Stimulated activated CD8-positive, alpha-beta memory T cell treated with anti-CD3 and anti-CD28 coated beads, Interleukin-15, amount 100 ng/mL, for 24 hours (primary cell): ENCODE measurements at places on chromosomes 2 and 18.

- DNase-seq: no peak
These were observed 15.0 kb upstream of the TANC1 start for GRCh38 chr2:158953454-158953853.

GRCh38 chr2:43397411-43397810 lies 171.0 kb upstream of the ZFP36L2 start:
- no peak for DNase-seq

- DNase-seq: no peak
These were observed 45.2 kb upstream of the ST3GAL5 start for GRCh38 chr2:85933753-85934594.

GRCh38 chr18:22283116-22283395 lies 113.7 kb downstream of the GATA6 start:
- DNase-seq: no peak

DNA sequence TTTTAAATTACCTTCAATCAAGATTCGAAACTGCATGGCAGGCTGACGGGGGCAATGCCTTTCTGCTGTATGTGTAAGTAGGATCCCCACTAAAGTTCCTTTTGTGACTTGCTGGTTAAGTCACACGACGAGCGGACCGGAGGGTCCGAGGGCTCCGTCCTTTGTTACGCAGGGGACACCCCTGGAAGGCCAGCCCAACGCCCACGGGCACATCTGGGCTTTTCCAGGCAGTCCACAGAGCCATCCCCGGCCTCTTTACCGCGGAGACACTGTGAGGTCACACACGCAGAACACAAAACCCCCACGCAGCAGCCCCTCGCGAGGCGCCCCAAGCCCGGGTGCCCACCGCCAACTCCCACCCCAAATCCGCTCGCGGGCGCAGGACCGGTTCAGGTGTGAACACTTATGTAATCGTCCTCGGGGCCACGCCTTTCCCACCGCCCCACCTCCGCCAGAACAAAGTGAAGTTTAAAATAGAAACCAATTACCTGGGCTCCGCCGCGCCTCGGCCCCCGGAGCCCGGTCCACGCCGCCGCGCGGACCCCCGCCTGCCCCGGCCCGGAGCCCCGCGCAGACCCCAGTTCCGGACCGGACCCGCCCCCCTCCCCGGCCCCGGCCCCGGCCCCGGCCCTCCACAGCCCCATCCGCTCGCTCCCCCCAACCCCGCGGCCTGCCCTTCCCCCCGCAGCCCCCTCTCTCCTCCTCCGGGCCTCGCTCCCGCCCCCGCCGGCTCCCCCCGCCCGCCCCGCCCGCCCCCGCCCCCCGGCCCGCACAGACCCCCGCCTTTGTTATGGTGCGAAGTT lies 4.2 kb downstream of the ZNF516 start:
- DNase-seq: no peak

GRCh38 chr2:215828528-215829184 lies 184.7 kb downstream of the MREG start:
- DNase-seq: no peak

GRCh38 chr18:36398419-36398818 lies 100.9 kb downstream of the FHOD3 start:
- DNase-seq: no peak

- DNase-seq: no peak
These were observed 529.2 kb upstream of the KLHL29 start for GRCh38 chr2:22855761-22856184.

DNA sequence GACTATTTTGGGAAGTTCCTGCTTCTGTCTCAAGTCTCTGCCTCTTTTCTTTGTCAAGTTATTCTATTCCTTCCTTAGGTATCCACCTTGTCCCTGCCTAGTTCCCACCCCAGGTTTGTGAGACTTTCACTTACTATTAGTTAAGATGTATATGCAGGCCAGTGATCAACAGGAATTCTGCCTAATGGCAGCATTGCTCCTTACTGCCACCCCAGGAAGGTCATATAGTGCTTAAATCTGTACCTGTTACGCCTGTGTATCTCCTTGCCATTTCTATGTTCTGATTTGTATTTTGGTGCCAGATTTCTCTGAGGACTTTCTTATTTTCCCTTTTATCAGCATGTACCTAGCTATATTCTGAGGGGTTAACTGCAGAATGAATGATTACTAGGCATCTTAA lies 746.0 kb upstream of the TMEFF2 start:
- DNase-seq: no peak

GRCh38 chr2:66305718-66306117 lies 129.2 kb upstream of the MEIS1 start:
- no peak for DNase-seq

DNA sequence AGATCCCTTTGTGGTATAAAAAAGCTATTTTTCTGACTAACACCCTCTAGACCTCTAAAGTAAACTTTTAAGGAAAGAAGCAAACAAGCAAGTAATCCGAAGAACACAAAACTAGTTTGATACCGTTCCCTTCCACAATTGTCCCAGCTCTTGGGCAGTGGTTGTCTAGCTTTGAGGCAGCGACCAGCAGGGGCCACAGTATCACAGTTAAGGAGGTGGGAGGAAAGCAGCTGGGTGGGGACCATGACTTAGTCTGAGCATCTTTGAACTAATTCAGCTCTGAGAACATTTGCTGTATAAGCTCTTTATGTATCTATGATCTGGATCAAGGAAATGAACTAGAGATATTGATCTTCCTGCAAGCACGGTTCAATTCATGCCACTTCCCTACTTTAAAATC lies 51.0 kb downstream of the SF3B1 start:
- DNase-seq: no peak

- DNase-seq: no peak
These were observed 103.9 kb upstream of the HS6ST1 start for GRCh38 chr2:128422571-128422970.

DNA sequence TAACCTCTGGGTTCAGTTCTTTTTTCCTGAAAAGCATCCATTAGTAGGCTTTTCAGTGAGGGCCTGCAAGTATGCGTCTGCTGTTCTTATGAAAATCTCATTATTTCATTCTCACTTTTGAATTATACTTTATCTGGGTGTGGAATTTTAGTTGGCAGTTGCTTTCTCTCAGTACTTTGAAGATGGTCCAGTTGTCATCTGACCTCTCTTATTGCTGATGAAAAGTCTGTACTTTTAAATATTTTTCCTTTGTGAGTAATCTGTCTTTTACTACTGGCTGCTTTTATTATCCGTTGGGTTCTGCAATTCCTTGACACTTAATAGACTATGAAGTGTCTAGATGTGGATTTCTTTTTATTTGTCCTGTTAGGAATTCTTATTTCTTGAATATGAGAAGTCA lies 307.8 kb downstream of the CYP26B1 start:
- no peak for DNase-seq

GRCh38 chr2:123073956-123074355 lies 951.1 kb upstream of the CNTNAP5 start:
- DNase-seq: no peak

DNA sequence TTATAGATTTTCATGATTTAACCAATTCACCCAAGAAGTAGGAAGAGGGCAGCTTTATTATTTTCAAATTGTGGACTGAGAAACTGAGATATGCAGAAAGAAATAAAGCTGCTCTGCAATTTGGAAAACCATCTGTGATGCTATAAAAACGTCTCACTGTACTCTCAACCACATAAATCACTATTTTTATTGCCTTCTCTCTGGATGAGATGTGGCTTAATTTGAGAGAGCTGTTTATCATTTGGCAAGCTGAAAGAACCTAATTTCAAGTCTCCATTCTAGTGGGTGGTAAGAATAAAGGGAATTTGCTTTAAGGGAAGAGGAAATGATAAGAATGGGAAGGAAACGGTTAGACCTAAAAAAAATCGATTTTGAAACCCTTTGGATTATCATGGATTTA lies 49.9 kb upstream of the CYP1B1 start:
- DNase-seq: no peak

DNA sequence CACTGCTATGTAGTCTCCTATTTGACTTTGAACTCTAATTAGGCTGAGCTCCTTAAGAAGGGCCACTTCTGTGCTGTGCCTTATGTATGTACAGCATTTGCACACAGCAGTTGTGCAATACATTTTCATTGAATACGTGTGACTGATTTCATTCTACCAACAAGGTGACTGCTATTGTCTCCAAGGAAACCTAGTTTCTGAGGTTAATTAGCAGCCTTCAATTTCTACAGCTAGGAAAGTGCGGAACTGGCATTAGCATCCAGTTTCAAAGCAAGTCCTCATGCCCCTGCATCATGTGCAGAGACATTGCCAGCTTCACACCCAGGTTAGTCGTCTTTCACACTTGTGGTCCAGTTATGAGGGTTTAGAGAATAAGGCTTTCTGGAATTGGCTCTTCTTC lies 58.6 kb downstream of the NCK2 start:
- DNase-seq: no peak

GRCh38 chr2:181074457-181074856 lies 94.1 kb downstream of the UBE2E3 start:
- no peak for DNase-seq

DNA sequence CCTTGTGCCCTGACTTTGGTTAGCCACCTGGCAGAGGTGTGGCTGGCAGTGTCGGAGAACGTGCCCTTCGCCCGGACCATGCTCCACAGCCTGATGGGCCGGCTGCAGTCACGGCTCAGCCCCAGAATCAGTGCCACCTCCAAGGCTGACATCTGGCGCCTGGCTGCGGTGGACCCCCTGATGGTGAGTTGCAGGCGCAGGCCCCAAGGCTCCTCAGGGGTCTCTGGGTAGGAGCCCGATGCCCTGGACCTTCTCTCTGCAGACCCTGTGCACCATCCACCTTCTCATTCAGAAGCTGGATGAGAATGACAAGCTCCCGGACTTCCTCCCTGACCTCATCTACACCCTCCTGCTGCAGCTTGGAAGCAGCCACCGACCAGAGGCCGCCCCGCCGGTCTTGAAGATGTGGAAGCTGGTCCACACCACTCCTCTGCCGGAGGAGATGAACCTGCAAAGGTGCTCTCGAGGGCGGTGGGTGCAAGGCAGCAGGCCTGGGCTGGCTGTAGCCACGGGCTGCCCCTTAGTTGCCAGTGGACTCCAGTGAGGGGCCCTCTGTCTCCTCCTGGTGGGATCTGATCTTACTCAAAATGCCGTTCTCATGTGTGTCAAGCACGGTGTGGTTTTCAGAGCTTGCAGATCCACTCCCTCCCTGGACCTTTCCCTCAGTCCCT lies 32.1 kb downstream of the HJURP start:
- no peak for DNase-seq

DNA sequence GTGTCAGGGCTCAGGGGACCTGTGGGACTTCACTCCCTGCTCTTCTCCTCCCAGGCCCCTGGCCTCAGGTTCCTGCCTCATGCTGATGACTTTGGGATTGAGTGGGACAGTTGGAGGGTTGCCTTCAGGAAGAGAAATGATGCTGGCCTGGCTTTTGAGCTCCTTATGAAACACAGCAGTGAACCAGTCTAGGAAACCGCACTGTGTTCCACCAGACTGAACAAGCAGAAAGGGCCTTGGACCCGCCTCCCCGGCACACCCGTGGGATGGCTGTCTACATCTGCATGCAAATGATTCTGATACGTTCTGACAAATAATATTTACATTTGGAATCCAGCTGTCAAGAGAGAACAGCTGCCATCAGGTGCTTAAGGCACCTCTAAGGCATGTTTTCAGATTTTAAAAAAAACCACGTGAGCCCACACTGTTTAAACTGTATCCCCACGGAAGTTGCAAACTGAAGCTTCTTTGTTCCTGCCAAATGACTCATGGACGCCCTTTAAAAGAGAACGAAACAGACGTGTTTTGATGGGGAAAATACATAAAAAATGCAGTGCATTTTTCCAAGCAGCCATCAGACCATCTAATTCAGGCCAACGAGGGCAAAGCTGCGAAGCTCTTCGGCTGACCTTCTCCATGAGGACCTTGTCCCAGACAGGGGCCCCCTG lies 27.6 kb upstream of the ASAP2 start:
- no peak for DNase-seq

- no peak for DNase-seq
These were observed 78.3 kb downstream of the STPG4 start for GRCh38 chr2:47076586-47077441.

DNA sequence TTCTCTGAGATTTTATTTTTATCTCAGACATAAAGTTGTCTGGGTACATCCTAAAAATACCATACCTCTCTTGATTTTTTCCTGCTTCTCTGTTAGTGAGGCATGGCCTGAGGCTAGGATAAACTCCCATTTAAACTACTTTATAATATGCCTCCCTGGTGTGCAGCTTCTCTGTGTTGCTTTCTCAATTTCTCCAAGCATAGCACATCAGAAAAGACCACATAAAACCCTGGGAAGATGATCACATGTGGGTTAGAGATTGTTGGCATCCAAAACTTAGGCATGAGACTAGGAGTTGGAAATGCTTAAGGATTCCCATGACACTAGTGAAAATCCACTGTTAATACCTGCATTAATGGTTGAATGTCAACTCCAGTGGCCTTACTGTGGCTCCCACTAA lies 254.6 kb downstream of the RND3 start:
- DNase-seq: no peak

DNA sequence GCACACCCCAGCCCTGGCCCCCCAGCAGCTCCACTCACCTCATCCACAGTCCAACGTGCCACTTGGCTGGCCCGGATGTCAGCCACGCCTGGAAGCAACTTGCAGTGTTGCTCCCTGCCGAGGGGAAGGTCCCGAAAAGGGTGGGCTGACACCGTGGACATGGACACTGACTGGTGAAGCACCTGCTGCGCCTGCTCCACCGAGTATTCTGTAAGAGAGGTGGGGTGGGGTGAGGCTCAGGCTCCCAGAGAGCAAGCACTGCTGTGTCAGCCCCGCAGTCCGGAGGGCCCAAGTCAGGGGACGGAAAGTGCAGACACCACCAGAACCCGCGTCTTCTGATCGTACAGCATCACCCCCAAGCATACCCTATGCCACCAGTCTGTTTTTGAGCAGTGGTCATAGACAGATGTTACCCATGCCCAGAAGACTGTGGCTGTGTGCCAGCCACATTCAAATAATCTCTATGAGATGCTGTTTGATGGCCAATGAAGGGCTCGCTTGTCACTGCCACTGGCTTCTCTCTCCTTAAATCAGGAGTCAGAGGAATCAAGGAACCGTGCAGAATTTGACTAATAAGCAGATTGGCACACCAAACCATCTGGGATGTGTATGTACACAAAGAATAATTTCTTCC lies 74.2 kb upstream of the TMEM200C start:
- DNase-seq: no peak

DNA sequence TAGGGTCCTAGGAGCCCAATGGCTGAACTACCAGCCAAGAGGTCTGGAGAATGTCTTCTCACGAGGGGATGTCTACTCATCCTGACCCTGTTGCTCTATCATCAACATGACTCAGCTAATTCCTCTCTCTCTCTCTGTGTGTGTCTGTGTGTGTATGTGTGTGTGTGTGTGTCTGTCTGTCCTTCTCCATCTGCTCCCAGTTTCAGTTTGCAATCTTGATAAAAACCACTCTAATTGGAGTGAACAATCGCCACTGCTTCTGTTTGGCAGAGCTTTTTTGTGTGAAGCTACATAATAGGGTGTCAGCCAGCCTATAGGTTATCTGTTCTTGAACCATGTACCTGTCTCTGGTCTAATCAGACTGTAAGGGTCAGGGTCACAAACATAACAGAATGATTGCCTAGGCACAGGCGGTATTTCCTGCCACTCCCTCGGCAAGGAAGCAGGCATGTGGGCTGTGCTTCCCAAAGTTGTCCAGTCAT lies 219.8 kb downstream of the SH3BP4 start:
- DNase-seq: no peak
